ENCODE measurements at places on chromosomes 4 and X. TPM values are rescaled to one million over a fixed set of nuclear protein-coding genes. Genes with fewer than 3 reads are reported as not detected.
A peak's percentile ranks its signal among the peaks of the same experiment; 100 is the strongest.

SSX2B gene
- not detected for total RNA-seq

BEND2 gene
- total RNA-seq = 1.1 TPM

NEUROG2 gene
- not detected for total RNA-seq

DNA sequence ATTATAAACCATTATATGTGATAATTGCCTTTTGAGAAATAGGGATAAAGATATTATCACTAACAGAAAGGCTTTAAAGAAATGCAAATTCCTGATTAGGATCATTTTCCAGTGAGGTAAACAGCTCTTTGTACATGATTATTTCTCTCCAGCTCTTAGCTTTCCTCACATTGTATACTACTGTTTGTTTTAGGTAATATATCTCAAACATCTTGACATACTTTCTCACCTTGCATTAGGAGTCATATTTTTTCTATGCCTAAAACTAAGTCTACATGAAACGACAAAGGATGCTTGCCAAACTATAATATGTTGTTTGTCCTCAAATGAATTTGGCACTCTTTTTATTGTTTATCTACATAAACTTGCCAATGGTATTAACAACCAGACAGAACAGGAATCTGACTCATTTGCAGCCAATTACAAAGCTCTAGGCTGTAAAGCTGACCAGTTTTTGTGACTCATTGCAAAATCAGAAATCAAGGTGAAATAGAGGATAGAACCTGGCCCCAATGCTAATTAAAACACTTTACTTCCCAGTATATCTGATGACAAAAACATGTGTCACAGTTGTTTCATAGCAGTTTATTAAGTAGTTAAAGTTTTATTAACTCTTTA, 107.0 kb downstream of the IQCM start:
- DNase-seq = no peak

DNA sequence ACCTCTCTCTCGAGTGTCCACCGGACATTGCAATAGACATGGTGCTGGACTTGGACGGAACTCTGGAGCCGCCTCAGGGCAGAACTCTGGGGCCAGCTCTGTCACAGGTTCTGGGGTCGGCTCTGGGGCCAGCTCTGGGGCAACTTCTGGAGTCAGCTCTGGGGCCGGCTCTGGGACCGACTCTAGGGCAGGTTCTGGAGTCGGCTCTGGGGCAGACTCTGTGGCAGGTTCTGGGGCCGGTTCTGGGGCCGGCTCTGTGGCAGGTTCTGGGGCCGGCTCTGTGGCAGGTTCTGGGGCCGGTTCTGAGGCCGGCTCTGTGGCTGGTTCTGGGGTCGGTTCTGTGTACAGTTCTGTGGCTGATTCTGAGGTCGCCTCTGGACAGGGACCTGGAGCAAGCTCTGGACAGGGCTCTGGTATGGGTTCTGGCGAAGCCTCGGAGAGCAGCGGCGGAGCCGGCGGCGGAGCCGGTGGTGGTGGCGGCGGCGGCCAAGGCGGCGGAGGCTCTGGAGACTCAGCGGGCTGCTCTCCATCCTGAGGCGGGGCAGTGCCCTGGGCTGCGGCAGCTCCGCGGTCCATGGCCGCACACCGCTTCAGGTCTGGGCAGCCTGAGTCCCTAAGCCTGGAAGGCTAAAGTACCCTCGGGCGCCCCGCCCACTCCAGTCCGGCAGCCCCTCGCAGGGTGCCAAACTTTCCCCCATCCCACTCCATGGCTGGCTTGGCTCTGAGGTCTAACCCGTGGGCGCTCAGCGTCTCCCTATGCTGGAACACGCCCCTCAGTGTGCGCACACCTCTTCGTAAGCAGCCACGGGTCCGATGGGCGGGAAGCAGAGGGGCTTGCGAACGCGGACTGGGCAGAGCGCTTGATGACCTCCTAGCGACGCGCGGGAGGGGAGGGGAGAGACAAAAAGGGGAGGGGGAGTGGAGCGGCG, at the start of gene DGKK:
Gene DGKK (minus strand): TSS at position 723 of the 929 bp plus-strand sequence. CDS start 147 bp downstream, at position 576.
- DNase-seq = no peak

GRCh38 chr4:85725721-85726170, 250.8 kb downstream of the ARHGAP24 start:
- DNase-seq = no peak

DNA sequence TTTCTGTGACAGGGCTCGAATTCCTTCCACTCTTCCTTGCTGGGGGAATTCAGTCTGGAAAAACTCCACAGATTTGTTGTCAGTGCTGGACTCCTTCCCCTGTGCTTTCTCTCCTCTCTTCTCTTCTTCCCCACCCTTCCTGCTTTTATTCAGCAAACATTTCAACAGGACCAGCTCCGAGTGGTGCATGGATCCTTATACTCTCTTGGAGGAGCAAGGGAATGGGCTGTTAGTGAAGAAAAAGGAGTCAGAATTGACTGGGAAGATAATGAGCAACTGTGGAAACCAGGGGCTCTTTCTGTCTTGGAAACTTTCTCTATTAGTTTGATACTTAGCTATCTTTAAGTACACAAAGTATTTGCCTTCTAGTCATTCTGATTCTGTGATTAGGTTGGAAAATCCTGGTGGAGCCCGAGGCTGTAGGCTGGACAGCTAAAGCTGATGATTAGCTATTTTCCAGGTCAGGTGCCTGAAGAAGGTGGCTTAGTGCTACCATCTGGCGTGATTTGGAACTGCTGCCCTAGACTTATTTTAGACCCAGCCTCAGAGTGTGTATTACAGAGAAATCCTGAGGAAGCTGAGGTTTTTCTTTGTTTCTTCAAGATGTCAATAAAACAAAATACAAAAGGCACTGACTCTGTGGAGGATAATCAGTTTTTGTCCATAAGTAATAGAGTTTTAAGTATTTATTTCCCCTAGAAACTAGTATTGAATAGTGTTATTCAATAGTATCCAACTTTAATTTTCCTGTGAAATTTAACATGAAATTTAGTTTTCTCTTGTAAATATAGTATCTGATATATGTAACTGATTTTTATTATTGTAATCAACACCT, 38.4 kb downstream of the NAP1L5 start:
- peak; percentile 55 for DNase-seq

GRCh38 chr4:87423317-87424098, 1.1 kb downstream of the NUDT9 start:
- DNase-seq = no peak

DNA sequence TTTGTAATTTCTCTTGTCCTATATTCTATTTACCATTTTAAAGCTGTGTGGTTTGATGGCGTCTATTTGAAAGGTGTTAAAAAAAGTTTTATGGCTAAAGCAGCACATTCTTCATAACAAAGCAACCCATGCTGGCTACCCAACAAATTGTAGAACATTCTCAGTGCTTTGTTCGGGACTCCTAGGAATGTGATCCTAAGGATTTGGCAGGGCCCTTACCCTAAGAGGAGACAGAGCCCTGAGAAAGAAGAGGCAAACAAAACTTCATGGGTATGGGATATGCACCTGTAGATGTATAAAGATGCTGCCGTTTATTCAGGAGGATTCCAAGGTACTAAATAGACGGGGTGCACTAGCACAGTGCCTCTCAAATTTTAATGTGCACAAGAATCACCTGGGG, 370.8 kb upstream of the DIPK2B start:
- DNase-seq = no peak

Measured in tibial nerve (tissue), 4 donors.